ENCODE measurements at places on chromosomes 2 and 18. TPM values are rescaled to one million over a fixed set of nuclear protein-coding genes. Genes with fewer than 3 reads are reported as not detected.

Gene PIAS2
- total RNA-seq, result 86.1 TPM

Gene C2orf78
- not detected for total RNA-seq

Gene ELOA2
- total RNA-seq, result not detected

Gene CPO
- not detected for total RNA-seq

Gene CHST9
- total RNA-seq, result 6.8 TPM

Gene CABYR
- total RNA-seq, result 21.6 TPM

Gene CD8B2
- not detected for total RNA-seq

Gene CERKL
- 47.5 TPM for total RNA-seq

Gene CCBE1
- total RNA-seq, result 4.3 TPM

Gene UGT1A10
- not detected for total RNA-seq

Gene TMEM198
- total RNA-seq, result 13.0 TPM

Gene SLC5A7
- 3.1 TPM for total RNA-seq

Gene KDM3A
- 57.2 TPM for total RNA-seq

Gene CSRNP3
- 98.3 TPM for total RNA-seq

Gene LYG2
- not detected for total RNA-seq

Gene DIPK1C
- total RNA-seq, result 4.9 TPM

Gene POTEI
- 0.27 TPM for total RNA-seq

Gene ADRA2B
- total RNA-seq, result not detected

Gene ANKRD30BL
- 33.8 TPM for total RNA-seq

Gene REG3A
- 0.45 TPM for total RNA-seq
